Activated CD4-positive, alpha-beta T cell treated with anti-CD3 and anti-CD28 coated beads, Interleukin-2, amount 50 U/mL, for 24 hours (primary cell): ENCODE measurements at places on chromosomes 4 and X.

- DNase-seq: no peak
These were observed 37.5 kb upstream of the IQSEC2 start for GRCh38 chrX:53318766-53319353.

DNA sequence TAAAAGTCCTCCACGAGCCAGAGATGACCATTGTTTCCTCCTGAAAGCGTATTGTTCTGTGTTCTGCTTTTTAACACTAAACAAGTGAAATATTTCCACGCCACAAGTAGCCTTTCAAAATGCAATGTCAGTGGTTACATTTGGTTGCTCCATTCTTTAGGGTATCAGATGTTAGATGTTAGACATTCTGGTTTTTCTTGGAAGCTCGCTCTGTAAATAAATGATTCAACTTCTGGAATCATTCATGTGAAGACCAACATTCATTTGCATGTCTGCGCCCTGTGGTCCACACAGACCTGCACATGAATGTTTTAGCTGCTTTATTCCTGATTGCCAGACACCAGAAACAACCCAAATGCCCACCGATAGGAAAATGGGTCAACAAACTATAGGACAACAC lies 38.0 kb upstream of the HELT start:
- no peak for DNase-seq

DNA sequence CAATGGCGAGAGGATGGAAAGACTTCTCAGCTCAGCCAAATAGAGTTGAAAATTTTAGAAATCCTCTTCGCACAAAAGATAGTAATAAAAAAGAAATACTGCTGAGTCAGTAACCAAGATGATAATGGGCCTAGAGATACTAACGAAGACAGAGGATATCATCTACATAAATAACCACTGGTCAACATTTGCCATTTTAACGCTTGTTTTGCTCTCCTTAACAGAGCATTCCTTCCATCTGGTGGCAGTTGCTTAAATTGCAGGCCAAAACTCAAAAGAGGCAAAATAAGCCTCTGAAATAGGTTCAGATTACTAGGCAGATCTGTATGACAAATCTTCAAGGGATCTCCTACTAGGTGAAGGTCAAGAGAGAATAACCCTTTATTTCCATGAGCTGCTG lies 51.7 kb upstream of the MCF2 start:
- no peak for DNase-seq

- no peak for DNase-seq
These were observed 438.5 kb downstream of the ADGRL3 start for GRCh38 chr4:61638591-61638990.

GRCh38 chr4:7699031-7699430 lies 240.6 kb downstream of the AFAP1 start:
- DNase-seq: no peak

DNA sequence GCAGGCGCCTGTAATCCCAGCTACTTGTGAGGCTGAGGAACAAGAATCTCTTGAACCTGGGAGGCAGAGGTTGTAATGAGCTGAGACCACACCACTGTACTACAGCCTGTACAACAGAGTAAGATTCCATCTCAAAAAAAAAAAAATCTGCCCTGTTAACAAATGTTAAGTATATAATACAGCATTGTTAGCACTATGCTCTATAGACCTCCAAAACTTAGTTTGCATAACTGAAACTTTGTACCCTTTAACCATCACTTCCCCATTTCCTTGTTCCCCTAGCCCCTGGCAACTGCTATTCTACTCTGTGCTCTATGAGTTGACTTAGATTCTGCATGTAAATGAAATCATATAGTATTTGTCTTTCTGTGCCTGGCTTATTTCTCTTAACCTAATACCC lies 76.7 kb downstream of the TAB3 start:
- no peak for DNase-seq

- DNase-seq: no peak
These were observed 276.6 kb downstream of the BCOR start for GRCh38 chrX:39820938-39821708.

DNA sequence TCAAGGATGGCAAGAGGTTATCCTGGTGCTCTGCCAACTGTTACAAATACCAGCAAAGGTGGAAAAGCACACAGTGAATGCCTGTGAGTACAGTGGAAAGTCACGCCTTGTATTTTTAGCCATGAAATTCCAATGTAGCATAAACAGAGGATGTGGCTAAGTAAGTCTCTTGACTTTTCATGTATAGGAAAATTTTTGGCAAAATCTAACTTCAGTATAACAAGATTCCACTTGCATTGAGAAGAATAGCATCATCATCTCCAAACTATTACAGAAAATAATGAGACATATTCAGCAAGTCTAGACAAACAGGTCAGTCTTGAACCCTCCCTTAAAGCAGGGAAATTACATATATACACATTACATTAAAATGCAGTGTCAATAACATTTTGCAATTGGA lies 7.9 kb downstream of the SLC10A6 start:
- no peak for DNase-seq

- no peak for DNase-seq
These were observed 644.4 kb downstream of the TRIML1 start for GRCh38 chr4:188783606-188784160.

- DNase-seq: no peak
These were observed 49.3 kb downstream of the SORCS2 start for GRCh38 chr4:7241597-7242125.

- no peak for DNase-seq
These were observed 813 bp upstream of the APBB2 start for GRCh38 chr4:41215155-41215554.
